ENCODE measurements at places on chromosomes 1 and 21. TPM values are rescaled to one million over a fixed set of nuclear protein-coding genes. Genes with fewer than 3 reads are reported as not detected.

The NBPF6 gene
- total RNA-seq, result not detected

The KCNK2 gene
- total RNA-seq, result 0.28 TPM

The KRTAP12-1 gene
- total RNA-seq, result not detected

The DCAF8 gene
- total RNA-seq, result 127 TPM

The MEGF6 gene
- 32.6 TPM for total RNA-seq

The INSRR gene
- total RNA-seq, result not detected

The ASB17 gene
- not detected for total RNA-seq
